ENCODE measurements at places on chromosomes 7 and 10. TPM values are rescaled to one million over a fixed set of nuclear protein-coding genes. Genes with fewer than 3 reads are reported as not detected.

- no peak for DNase-seq
Measured at GRCh38 chr10:132192076-132192975, 5.6 kb downstream of the DPYSL4 start.

GRCh38 chr7:47337531-47337930, 244.4 kb downstream of the TNS3 start:
- DNase-seq = no peak

- no peak for DNase-seq
Measured at GRCh38 chr7:16136896-16137295, 284.4 kb downstream of the CRPPA start.

The MUC3A gene
- 0.67 TPM for polyA plus RNA-seq

The MBLAC1 gene
- 1.3 TPM for polyA plus RNA-seq

- DNase-seq = no peak
Measured at GRCh38 chr10:111885046-111885445, 298.5 kb downstream of the GPAM start.

GRCh38 chr7:130461272-130461671, 20.5 kb upstream of the CEP41 start:
- no peak for DNase-seq

The C10orf62 gene
- not detected for polyA plus RNA-seq

DNA sequence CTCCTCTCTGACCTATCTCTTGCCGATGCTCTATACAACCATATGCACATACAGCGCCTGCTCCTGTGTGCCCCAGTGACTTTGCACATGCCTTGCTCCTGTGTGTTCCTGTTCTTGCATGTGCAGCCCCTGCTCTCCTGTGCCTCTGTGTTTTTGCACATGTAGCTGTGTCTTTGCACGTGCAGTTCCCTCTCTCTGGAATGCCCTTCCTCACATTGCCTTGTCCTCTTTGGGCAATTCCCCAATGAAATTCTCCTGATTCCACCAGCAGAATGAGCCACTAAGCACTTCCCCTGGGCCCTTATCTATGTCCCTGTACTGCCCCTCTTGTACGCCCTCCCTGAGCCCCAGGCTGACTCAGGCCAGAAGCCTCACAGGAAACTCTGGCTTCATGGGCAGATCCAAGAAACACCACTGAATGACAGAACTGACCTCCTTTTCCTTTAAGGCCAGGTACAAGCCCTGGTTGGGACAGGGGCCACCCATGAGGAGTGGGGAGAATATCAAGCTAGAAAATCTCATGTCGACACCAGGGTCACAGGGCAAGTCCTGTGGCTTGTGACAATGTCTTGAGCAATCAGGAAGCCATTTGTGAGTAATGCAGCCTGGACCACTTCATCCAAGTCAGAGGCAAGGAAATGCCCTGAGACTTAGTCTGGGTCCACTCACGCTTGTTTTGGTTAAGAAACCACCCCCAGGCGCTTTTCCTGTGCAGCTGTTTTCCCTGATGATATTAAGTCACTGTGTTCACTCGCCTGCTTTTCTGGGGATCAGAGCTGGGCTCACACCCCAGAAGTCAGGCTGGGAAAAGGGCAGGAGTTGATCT, 1.9 kb upstream of the ARHGAP22 start:
- DNase-seq = no peak

The ALOX5 gene
- 1.7 TPM for polyA plus RNA-seq

GRCh38 chr7:106484562-106484961, 176.4 kb downstream of the CCDC71L start:
- no peak for DNase-seq

The PODXL gene
- polyA plus RNA-seq = 55.3 TPM

GRCh38 chr10:21337171-21337792, 188.2 kb downstream of the SKIDA1 start:
- no peak for DNase-seq

DNA sequence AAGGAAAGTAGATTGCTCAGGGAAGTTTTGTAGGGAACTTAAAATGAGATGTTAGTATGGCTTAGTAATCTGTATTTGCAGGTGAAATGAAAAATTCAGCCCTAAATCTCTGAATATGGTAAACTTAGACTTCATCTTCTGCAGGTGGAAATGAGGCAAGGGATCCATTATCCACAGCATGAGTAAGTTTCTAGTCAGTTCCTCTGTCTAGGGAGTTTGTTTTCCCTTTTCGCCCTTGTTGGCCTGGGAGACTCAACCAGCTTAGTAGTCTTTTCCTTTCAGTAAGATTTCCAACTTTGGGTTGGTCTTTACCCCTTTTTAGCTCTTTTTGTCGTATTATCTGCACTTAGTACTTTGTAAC, 65.6 kb downstream of the ZEB1 start:
- DNase-seq = no peak

GRCh38 chr7:85479918-85480643, 293.2 kb upstream of the SEMA3D start:
- DNase-seq = no peak

- DNase-seq = no peak
Measured at GRCh38 chr7:26451997-26452396, 160.3 kb downstream of the SNX10 start.

The AGAP4 gene
- 48.8 TPM for polyA plus RNA-seq

DNA sequence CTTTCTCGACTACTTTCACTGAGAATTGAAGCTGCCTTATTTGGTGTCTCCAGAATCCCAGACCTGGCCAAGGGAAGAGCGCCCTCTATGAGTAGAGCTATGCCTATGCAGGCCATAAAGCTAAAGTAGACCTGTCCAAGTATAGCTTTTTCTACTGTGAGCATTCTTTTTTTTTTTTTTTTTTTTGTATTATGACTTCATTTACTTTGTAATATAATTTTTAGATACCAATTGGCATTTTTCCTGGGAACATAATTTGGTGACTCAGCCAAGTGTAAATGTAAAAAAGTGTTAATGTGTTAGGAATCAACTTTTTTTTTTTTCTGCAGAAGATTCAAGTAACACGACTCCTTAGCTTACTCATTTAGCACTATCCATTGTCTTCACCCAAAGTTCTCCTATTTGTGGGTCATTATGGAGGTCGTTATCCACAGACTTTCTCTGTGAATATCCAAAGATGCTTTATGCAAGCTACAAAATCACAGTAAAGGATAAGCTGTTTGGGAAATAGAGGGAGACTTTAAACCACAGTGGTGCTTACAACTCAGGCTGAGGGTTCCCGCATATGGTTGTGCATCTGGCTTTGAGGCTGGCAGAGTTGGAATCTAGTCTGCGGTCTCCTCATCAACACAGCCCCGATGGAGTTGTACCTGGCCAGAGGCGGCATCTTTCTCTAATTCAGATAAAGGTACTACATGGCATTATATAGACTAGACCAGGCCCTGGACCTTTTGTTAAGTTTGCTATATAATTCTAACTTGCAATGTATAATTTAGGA, 1040.2 kb upstream of the SORCS1 start:
- no peak for DNase-seq

The CNPY1 gene
- not detected for polyA plus RNA-seq

DNA sequence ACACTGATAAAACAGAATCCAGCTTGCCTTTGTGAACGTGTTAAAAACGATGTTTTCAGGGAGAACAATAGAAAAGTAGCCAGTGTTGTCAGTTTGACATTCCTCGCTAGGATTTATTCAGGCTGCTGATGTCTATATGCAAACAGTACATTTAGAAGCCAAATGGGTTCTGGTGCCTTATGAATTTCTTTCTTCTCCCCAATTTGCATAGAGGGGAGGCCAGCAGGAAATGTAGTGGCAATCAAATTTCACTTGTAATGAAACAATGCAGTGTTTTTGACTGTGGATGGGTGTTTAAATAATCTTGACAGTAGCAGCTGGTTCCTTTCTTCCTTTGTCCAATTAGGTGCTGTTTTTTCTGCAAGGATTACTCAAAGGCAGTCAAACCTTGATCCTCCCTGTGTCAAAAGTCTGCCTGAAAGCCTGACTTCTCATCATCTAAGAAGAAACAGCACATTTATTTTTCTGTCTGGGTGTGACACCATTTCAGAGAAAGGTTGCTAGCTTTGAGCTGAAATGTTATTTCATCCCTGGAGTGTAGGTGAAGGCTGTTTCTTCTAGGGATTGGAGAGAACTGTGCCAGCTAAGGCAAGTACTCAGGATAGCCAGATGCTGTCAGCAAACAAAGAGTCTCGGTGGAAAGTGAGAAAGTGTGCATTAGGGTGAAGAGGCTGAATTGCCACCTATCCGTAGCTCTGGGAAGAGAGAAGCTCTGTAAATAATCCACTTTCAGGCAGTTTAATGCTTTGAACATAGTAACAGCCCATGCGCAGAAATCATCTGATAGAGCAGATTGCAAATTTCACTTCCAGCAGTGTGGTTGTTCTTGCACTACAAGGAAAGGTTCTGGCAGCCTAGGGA, 36.6 kb upstream of the ZNRF2 start:
- DNase-seq = no peak

- no peak for DNase-seq
Measured at GRCh38 chr10:84265418-84265817, 20.6 kb downstream of the RGR start.

The SLC13A1 gene
- polyA plus RNA-seq = not detected

- DNase-seq = no peak
Measured at GRCh38 chr10:61923210-61923949, 21.9 kb downstream of the ARID5B start.

GRCh38 chr10:118459642-118460193, 117.6 kb upstream of the FAM204A start:
- peak; percentile 37 for DNase-seq

The SPDYE2B gene
- polyA plus RNA-seq = 2.5 TPM

The HMX3 gene
- polyA plus RNA-seq = not detected

GRCh38 chr7:92354214-92354613, 93.1 kb upstream of the GATAD1 start:
- no peak for DNase-seq

The PILRA gene
- polyA plus RNA-seq = 5.0 TPM

- DNase-seq = no peak
Measured at GRCh38 chr10:99870123-99870730, 87.8 kb downstream of the ABCC2 start.

The CH25H gene
- 0.18 TPM for polyA plus RNA-seq

The ABCC2 gene
- polyA plus RNA-seq = 0.96 TPM

GRCh38 chr10:62744136-62744535, 60.4 kb upstream of the ADO start:
- no peak for DNase-seq

The TACC2 gene
- 29.3 TPM for polyA plus RNA-seq

The ZNF736 gene
- 21.1 TPM for polyA plus RNA-seq

GRCh38 chr10:72260976-72261783, 12.5 kb upstream of the DDIT4 start:
- peak; percentile 98 for DNase-seq

- no peak for DNase-seq
Measured at GRCh38 chr10:24822590-24822989, 98.9 kb upstream of the ARHGAP21 start.

The GPR26 gene
- polyA plus RNA-seq = 0.01 TPM

DNA sequence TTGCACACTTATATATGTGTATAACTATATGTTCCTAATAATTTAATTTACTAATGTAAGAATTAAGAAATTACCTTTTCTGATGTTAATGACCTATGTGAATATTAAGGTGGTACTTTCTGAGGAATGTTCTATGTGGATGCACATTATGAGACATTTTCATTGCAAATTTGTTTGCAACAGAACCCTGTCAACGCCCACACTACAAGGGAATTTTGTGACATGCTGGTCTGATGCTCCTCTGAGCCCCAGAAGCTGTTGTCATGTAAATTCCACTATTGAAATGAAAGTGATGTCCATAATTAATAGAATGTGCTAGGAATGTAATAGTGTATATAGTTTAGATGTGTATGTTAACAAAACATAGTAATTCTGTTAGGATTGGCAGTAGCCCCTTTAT, 4.5 kb downstream of the GRM3 start:
- no peak for DNase-seq

GRCh38 chr10:70729763-70730357, 55.3 kb downstream of the TBATA start:
- no peak for DNase-seq

The CPSF4 gene
- 40.2 TPM for polyA plus RNA-seq

DNA sequence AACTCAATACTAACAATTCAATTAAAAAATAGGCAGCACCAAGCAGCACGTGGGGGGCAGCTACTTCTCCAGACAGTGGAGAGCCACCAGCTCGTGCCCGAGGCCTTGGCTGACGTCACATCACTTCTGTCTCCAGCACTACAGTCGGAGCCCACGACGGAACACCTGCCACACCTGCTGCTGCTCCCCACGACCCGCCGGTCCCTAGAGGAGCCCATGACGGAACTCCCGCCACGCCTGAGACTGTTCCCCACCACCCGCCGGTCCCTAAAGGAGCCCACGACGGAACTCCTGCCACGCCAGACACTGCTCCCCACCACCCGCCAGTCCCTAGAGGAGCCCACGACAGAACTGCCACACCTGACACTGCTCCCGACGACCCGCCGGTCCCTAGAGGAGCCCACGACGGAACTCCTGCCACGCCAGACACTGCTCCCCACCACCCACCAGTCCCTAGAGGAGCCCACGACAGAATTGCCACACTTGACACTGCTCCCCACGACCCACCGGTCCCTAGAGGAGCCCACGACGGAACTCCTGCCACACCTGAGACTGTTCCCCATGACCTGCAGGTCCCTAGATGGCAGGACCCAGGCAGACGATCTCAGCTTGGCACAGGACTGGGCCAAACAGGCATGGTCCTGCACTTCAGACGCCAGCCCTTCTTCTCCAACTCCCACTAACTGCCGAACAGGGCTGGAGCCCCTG, 258.0 kb downstream of the ELFN1 start:
- DNase-seq = no peak

The BMPER gene
- 39.9 TPM for polyA plus RNA-seq

DNA sequence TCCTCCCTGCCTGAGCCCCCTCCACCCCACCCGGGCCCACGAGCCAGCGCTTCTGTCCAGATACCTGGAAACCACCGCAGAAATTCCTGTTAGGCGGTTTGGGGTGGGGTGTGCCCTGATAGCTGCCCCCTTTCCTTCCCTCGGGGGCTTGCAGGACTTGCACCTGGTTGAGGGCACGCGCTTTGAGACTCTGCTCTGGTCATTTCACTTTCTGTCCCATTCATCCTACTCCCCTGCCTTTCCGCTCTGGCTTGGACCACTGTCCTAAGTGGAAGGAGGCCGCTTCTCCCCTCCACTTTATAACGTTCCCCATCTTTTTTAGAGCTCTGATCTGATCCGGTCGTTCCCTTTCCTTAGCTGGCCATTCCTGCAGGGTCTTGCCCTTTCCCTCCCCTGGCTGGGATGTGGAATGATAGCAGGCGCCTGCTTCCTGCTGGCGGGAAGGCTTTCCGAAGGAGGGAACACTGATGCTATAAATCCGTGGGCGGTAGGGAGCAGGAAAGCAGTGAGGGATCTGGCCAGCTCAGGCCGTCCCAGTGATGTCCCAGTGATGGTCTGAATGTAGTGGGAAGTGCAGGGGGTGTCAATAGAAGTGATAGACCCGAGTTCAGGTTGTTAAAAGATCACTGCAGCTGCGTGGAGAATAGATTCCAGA, 852 bp upstream of the PRKAR1B start:
- no peak for DNase-seq

The HIF1AN gene
- polyA plus RNA-seq = 36.5 TPM
